ENCODE measurements at places on chromosomes 6 and 20.

DNA sequence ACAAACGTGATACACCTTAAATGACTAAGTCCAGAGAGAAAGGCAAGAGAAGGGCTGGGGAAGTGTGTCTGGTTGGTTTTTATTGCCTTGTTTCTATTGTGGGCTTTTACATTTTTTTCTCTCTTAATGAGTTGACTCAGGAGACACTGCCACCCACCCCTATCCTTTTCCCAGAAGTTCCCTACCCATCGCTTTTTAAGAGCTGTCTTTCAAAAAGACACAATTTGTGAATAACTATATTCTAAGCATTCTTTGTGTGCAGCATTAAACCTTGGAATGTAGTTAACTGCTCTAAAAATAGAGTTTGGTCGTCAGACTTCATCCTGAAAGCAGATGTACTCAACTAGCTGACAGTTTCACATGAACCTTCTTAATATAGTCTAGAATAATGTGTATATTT lies 174.9 kb downstream of the ISM1 start:
- DNase-seq, result no peak

DNA sequence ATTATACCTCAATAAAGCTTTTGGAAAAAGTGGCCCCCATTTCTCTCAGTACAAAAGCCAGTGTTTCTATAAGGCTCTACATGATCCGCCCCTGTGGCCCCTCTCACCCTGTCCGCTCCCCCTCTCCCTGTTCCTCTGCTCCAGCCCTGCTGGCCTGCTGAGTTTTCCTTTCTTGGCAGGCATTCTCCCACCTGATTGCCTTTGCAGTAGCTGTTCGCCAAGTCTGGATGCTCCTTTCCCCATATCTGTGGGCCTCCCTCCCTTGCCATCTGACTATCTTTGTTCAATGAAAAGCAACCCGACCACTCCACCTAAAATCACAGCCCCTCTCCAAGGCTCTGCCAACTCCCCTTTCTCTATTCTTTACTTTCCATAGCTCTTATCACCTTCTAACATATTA lies 33.2 kb downstream of the CDH22 start:
- DNase-seq, result no peak

- no peak for DNase-seq
Observed at GRCh38 chr6:51495096-51495495, 592.3 kb downstream of the PKHD1 start.

GRCh38 chr6:722077-722524 lies 29.2 kb upstream of the EXOC2 start:
- DNase-seq, result peak; percentile 50

- DNase-seq, result no peak
Observed at GRCh38 chr20:40815156-40816038, 126.4 kb upstream of the MAFB start.

DNA sequence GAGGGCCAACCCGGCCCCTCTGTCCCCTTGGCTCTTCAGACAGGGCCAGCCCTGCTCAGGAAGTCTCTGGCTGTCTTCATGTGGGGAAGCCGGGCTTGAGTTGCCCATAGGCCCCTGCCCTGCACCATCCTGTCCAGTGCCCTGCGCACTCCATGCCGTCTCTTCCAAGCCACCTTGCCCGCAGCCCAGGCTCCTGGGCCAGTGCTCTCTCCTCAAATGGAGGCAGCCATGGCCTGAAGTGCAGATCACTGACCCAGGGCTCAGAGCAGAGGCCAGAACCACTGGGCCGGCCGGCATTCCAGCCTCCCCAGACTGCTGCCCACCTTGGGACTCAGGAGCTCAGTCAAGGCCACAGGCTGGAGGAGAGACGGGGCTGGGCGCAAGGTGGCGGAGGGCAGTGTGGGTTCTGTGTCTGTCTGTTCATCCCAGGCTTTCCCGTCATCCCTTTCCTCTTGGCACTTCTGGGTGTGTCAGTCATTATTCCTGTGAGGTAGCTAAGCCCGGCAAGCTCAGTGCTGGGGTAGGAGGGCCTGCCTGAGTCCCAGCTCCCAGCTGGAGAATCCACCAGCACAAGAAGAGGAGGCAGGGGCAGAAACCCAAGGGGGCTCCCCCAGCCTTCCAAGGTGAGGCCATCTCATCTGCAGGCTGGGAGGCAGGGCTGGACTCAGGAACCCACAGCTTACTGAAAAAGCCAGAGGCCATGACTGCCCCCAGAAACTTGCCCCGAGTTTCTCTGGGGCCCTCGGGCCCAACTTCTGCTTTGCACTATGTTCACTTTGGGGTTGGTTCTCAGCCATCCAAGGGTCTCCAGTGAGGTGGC lies 22.4 kb downstream of the SDCBP2 start:
- DNase-seq, result no peak

- no peak for DNase-seq
Observed at GRCh38 chr20:61762167-61762710, 303.4 kb downstream of the TAF4 start.

DNA sequence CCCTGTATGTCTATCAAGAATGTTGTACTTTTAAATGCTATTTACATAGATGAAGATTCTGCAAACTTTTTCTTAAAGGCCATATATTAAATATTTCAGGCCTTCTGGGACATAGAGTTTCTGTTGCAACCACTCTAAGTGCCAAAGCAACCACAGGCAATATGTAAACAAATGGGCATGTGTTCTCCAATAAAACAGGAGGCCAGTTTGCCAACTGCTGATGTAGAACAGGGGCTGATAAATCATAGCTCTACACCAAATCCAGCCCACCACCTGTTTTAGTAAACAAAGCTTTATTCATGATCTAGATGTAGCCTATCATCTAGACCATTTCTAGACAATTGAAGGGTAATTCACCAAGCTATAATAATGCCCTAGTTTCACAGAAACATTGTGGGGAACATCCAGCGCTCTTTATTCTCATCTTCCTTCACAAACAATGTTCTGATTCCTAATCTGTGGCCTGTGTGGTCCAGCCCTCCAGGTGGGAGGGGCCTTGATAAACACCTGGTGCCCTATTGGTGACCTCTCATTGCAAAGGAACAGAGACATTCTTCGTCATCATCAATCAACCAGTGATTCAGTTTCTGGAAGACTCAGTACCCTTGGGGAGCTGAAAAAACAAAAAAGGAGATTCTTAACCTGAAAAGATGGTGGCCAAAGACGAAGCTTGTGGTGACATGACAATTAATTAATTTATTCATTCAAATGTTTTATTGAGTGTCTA lies 80.2 kb downstream of the PREP start:
- DNase-seq, result no peak

Data from Panc1 (cell line).